ENCODE measurements at places on chromosomes 16 and 17.

DNA sequence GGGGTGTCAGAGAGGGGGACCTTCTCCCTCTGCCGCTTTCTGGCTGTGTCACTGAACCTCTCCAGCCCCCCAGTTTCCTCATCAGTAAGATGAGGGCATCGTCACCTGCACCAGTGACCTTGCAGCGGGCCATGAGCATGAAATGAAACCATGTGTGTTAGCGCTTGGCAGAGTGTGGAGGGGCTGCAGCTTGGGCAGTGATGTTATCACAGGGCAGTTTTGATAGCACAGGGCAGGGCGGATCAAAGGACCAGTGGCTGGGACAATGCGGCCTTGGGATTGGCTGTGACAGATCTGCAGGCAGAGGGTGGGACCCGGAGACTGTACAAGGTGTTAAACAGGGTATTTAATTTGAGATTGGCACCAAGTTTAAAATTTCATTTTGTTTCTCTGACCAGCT is 38.9 kb upstream of the NAT9 start:
- no peak for DNase-seq

GRCh38 chr16:63038397-63039106 is 1002.3 kb upstream of the CDH8 start:
- DNase-seq = no peak

DNA sequence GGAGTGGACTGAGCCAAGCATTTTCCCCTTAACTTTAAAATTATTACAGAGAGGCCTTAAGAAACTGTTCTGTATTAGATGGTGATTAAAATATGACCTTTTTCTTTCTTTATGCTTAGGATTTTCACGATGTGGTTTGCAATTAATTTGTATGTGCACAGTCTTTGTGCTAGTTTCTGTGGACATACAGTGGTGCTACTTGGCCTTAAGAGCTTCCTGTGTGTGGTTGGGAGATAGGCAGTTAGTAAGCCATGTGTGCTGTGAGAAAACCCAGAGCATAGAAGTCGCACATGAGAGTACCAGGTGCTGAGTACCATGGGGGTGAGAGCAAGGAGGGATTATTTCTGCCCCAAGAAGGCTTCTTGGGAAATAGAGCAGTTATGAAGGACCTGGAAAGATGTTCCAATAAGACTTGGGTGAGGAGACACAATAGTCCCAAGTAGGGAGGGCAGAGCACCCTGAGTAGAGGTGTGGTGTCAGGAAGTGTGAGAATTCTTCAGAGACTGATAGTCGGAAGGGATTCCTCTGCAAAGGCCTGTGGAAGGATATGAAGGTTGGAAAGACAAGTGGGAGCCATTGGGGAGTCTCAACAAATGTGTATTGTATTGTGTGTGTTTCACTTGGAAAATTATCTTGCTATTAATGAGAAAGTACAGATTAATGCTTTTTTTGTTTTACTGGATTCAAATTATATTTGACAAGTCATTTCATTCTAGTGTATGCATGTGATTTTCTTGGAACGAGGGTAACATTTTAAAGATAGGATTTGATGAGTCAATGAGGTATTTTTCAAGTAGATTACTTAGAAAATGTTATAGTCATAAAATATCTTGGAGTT is 239.9 kb downstream of the PRKCA start:
- no peak for DNase-seq

- no peak for DNase-seq
Observed at GRCh38 chr17:4547118-4547906, 7.9 kb downstream of the MYBBP1A start.

DNA sequence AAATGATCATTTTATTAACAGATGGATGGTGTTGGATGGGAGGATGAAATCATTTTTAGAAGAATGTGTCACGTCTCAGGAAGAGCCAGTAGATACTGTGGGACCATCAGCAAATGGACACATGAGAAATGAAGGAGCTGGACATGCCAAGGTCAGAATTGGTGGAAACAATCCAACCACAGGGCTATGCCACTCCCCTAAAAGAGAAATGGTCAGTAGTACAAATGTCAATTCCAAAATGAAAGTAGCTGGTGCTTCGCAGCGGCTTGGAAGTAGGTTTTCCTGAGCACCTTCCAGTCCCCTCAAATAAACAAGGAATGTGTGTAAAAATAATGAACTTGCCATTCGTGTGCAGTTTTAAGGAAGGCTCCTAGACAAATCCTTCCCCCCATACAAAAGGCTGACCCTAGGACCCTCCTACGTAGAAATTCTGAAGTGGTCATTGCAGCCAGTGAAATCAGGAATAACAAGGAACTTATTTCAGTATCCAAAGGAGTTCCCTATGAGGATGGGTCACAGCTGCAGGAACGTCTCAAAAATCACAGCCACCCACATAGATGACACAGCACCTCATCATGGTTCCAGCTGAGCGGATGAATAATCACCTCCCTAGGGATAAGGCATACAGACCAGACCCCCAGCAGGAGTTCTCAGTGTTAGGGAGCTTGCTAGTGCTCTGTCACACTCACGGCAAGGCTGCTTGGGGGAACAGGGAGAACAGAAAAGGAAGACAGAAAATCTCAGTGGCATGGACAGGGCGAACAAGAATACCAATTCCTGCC is 239.2 kb downstream of the HS3ST3A1 start:
- no peak for DNase-seq

DNA sequence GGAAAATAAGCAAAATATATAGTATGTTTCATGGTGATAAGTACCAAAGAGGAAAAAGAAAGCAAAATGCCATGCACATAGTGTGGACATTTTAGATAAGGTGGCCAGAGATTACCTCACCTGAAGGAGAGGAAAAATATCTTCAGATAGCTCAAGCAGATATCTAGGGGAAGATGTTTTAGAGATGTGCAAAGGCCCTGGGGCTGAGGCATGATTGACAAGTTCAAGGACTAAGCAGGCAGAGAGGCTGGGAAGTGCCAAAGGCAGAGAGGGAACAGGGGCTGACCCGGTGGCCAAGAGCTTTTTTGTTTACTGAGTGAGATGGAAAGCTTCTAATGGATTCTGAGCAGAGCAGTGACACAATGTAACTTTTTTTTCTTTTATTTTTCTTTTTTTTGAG is 4.4 kb upstream of the MT4 start:
- DNase-seq = no peak

GRCh38 chr17:17981330-17981729 is 8.7 kb downstream of the DRC3 start:
- no peak for DNase-seq

DNA sequence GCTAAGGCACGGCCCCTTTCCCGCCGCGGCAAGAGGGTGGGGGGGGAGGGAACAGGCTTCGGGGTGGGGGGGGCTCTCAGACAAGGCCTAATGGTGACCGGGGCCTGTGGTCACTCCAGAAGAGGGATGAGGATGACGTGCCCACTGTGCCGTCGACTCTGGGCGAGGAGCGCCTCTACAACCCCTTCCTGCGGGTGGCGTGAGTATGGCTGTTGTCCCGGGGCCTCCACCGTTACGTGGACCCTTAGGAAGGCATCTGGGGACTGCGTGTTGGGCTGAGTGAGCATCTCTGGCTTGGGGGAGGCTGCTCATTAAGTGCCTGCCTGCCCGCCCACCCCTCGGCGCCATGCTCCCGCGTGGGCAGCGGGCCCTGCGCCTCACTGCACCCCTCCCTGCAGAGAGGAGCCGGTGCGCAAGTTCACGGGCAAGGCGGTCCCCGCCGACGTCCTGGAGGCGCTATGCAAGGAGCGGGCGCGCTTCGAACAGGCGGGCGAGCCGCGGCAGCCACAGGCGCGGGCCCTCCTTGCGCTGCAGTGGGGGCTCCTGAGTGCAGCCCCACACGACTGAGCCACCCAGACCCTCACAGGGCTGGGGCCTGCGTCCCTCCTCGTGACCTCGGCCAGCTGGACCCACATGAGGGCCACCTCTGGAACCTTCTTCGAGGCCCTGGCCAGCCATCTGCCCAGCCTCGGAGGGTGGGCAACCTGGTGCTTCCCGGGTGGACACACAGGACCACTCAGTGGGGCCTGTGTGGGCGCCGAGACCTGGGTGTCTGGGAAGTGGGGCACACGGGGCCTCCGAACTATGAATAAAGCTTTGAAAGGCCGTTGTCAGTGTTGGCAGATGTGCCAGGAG is 2.2 kb downstream of the HAGHL start:
- no peak for DNase-seq

- no peak for DNase-seq
Observed at GRCh38 chr17:5049314-5049841, 14.2 kb upstream of the SLC52A1 start.

DNA sequence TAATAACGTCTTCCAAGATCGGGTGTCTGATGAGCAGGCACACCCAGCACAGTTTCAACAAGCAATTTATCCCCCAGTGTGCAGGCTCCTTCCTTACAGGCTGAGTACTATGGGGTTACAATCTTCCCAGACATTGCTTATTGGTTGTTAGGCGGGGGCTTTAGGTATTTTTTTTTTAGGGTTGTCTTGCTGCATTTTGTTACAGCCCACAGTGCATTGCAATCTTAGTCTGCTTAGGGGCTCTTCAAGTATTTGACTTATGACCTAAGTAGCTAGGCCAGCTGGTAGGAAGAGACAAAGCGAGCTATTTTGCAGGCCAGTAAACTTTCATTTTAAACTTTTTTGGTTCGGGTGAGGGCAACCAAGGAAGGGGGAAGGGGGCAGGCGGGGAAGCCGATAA is 5.8 kb downstream of the PLD6 start:
- DNase-seq = no peak

GRCh38 chr16:6611535-6611934 is 721.1 kb upstream of the RBFOX1 start:
- DNase-seq = no peak

DNA sequence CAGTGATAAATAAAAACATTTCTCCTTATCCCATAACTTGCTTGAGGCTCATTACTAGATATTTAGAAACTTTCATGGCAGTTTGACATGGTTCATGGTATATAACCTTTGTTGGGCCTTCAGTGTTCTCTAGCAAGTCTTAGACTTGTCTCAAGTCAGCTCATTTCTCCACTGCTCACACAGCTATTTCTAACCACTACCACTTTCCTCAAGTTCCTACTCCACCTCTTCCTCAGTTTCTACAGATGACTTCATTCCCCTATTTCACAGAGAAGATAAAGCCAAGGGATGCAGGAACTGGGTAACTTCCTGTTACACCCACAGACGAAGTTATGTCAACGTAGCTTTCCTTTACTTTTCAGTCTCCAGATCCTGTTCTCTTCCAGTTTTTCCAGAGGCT is 23.2 kb downstream of the NLK start:
- no peak for DNase-seq

DNA sequence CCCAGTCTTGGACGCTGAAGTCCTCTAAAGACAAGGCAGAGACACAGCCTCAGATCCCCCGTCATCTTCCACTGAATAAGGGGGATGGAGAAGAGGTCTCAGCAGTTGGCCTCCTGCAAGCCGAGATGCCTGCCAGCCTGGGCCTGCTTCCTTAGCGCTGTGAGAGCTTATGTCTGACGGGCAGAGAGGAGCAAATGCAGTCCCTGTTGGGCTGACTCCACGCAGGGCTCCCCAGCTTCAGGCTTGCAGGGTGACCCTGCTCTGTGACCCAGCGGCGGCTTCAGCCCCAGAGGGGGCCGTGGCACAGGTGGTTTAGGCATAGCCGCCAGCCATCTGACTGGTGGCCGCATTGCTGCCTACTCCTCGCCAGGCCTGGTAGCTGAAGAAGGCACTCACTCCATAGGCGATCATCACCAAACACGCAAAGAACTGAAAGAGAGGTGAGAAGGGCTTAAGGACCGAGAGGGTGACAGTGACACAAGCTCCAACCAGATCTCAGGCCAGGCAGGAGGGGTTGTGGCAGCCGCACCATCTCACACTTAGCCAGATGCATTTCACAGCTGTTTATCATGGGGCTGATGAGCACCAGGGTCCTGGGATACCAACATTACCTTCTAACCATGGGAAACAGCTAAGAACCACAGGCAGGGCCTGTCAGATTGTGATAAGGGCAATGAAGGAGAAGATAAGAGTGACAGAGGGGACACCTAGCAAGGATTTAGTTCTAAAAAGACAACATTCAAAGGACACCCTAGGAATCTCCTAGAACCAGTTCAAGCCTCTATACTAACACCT is 11.7 kb downstream of the ARL2BP start:
- DNase-seq = no peak

- no peak for DNase-seq
Observed at GRCh38 chr16:77374384-77374783, 60.5 kb downstream of the ADAMTS18 start.

DNA sequence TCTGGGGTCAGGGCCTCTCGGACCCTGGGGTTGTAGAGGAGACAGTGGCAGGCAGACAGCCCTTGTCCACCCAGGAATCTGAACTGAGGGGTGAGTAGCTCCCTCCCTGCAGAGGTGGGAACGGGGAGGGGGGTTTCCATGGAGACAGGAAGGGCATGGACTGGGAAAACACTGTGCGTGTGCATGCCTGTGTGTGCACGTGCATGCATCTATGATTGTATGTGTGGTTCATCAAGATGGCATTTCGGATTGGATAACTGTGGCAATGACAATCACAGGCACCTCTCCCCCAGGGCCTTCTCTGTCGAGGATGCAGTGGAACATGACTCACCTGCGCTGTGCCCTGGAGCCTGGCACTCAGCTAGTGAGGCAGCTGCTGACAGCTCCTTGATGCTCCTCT is 6.1 kb upstream of the CD300C start:
- DNase-seq = no peak

- DNase-seq = no peak
Observed at GRCh38 chr17:55683550-55684315, 38.9 kb downstream of the TMEM100 start.

- no peak for DNase-seq
Observed at GRCh38 chr17:74778960-74779359, 2.8 kb upstream of the NAT9 start.

GRCh38 chr17:16418685-16419068 is 3.3 kb downstream of the TRPV2 start:
- DNase-seq = no peak

DNA sequence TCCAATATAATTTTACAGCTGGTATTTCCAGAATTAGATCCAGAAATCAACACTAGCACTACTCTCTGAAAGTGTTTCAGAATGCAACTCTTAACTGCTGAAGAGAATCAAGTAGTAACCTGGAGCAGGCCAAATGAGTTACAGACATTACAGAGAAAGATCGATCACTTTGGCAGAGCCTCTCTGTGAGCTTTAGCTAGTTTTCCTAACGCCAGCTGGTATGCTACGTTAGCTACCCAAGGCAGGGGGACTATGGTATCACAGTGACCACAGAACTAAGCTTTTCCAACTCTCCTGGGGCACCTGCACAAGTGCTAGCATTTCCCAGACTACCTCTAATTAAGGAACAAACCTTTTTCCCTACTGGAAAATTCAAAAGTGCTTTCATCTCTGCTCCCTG is 30.4 kb downstream of the TRAF4 start:
- DNase-seq = no peak

GRCh38 chr16:86258713-86259112 is 251.6 kb upstream of the FOXF1 start:
- DNase-seq = no peak

- DNase-seq = no peak
Observed at GRCh38 chr17:28944343-28944742, 7.0 kb downstream of the PHF12 start.

- no peak for DNase-seq
Observed at GRCh38 chr16:66423177-66423576, 3.9 kb upstream of the BEAN1 start.

GRCh38 chr16:76964464-76965154 is 226.4 kb upstream of the MON1B start:
- DNase-seq = no peak

GRCh38 chr17:48427598-48427997 is 2.4 kb downstream of the SKAP1 start:
- no peak for DNase-seq

Measured in fibroblast of skin of left biceps (primary cell).